Bronchial smooth muscle cell (primary cell): ENCODE measurements at places on chromosomes 13 and 19. TPM values are rescaled to one million over a fixed set of nuclear protein-coding genes. Genes with fewer than 3 reads are reported as not detected.

CYP4F11 gene
- under 0.01 TPM in 1 of 2 replicates, not detected in the other for total RNA-seq

CCDC61 gene
- 6.6 and 9.0 TPM in 2 replicates for total RNA-seq

PLEKHJ1 gene
- 32.8 and 48.1 TPM in 2 replicates for total RNA-seq

GIPR gene
- total RNA-seq, result 0.09 and 0.16 TPM in 2 replicates

CATSPERD gene
- total RNA-seq, result not detected in 2 replicates

ZNF541 gene
- total RNA-seq, result 0.26 TPM in 1 of 2 replicates, not detected in the other

KCNJ14 gene
- total RNA-seq, result 0.16 and 0.26 TPM in 2 replicates

TTC9B gene
- 0.17 TPM in 1 of 2 replicates, not detected in the other for total RNA-seq

SIGLEC12 gene
- not detected in 2 replicates for total RNA-seq

A1BG gene
- 13.9 and 19.7 TPM in 2 replicates for total RNA-seq

LACC1 gene
- total RNA-seq, result 4.7 and 8.2 TPM in 2 replicates

POSTN gene
- total RNA-seq, result 22.1 and 221 TPM in 2 replicates

ZNF382 gene
- 3.5 and 9.0 TPM in 2 replicates for total RNA-seq

VSIG10L gene
- total RNA-seq, result 0.32 and 0.43 TPM in 2 replicates

AMER2 gene
- under 0.01 TPM in 1 of 2 replicates, not detected in the other for total RNA-seq

ZNF888 gene
- 2.5 and 3.5 TPM in 2 replicates for total RNA-seq

MTIF3 gene
- 38.2 and 59.7 TPM in 2 replicates for total RNA-seq

RUBCNL gene
- total RNA-seq, result 1.4 and 3.5 TPM in 2 replicates

HCN2 gene
- total RNA-seq, result 1.5 and 1.6 TPM in 2 replicates

FUT6 gene
- total RNA-seq, result 0.09 and 0.16 TPM in 2 replicates

RASGRP4 gene
- total RNA-seq, result 0.34 TPM in 1 of 2 replicates, not detected in the other

GRAMD1A gene
- total RNA-seq, result 19.9 and 20.3 TPM in 2 replicates

ZNF66 gene
- 1.1 and 2.1 TPM in 2 replicates for total RNA-seq

PROZ gene
- not detected in 2 replicates for total RNA-seq

CEACAM7 gene
- total RNA-seq, result not detected in 2 replicates

PSG7 gene
- not detected in 2 replicates for total RNA-seq

KIR3DL2 gene
- not detected in 2 replicates for total RNA-seq

KLHL1 gene
- not detected in 2 replicates for total RNA-seq

KCNN1 gene
- 0.34 TPM in 1 of 2 replicates, not detected in the other for total RNA-seq

SYNE4 gene
- 0.16 TPM in 1 of 2 replicates, not detected in the other for total RNA-seq

SLC25A41 gene
- 0.17 TPM in 1 of 2 replicates, not detected in the other for total RNA-seq

IL17D gene
- 1.4 and 2.0 TPM in 2 replicates for total RNA-seq

DPF1 gene
- 0.34 and 0.63 TPM in 2 replicates for total RNA-seq
